ENCODE measurements at places on chromosomes 3 and 15. TPM values are rescaled to one million over a fixed set of nuclear protein-coding genes. Genes with fewer than 3 reads are reported as not detected.

FES gene
- total RNA-seq, result 11.5 TPM

SOX14 gene
- total RNA-seq, result not detected

PLSCR5 gene
- not detected for total RNA-seq

SCAANT1 gene
- not detected for total RNA-seq

GOLGA8J gene
- total RNA-seq, result not detected

LXN gene
- total RNA-seq, result 332 TPM

ARID3B gene
- total RNA-seq, result 19.0 TPM

SEMA6D gene
- 0.52 TPM for total RNA-seq

SLC24A5 gene
- total RNA-seq, result not detected
